ENCODE measurements at places on chromosomes 11 and 22.
A peak's percentile ranks its signal among the peaks of the same experiment; 100 is the strongest.

GRCh38 chr11:117232092-117232878 is at the start of gene RNF214:
RNF214 (plus strand) TSS chr11:117232671; CDS start chr11:117234273, 1,602 bp downstream.
- peak; percentile 64 for DNase-seq

DNA sequence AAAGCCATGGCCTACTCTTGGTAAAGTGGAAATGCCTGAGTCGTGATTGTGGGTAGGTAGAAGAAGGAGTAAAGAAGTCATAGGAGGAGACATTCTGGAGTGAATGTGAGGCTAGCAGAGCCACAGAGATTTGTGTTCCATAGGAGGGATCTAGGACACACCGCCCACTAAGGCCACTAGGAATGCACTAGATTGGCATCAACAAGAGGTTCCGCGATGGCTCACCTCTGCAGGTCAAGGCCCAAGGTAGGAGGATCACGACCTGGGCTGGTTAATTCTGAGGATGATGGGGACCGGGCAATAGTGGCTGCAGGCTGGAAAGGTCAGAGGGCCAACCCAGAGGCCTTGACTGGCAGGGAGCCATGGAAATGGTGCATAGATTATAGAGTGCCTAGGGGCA is 48.8 kb upstream of the OPCML start:
- no peak for DNase-seq

GRCh38 chr11:6530848-6531247 is 33.8 kb downstream of the DNHD1 start:
- DNase-seq, result no peak

DNA sequence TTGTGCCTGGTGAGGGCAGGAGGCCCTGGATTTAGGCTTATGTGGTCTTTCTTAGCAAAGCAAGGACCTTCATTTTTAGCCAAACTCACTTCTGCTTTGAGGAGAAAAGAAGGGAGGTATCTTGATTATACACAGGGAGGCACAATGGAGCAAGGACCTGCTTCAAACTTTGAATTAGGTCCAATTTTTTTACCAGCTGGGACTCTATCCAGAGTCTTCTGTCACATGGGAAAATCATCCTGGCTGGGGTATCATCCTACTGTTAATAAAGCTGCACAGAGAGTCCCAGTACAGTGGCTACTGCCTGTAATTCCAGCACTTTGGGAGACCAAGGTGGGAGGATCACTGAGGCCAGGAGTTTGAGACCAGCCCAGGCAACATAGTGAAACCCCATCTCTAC is 87.8 kb downstream of the CWC15 start:
- peak; percentile 15 for DNase-seq

DNA sequence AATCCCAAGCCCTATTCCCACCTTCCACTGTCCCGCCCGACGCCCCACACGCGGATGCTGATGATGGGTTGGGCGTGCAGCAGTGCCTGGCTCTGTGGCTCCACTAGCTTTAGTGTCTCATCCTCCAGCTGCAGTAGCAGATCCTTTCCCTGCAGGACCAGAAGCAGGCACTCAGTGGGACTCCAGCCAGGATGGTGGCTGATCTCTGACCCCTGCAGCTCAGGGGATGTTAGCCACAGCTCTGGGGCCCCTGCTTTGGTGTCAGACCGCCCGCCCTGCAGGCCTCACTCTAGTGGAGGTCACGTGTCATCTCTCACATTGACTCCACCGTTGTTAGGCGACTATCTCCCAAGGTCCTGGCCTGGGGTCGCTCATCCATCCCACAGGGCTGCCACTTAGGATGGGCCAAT is 11.8 kb downstream of the SMPD1 start:
- DNase-seq, result no peak

- no peak for DNase-seq
Observed at GRCh38 chr22:43726964-43727543, 85.1 kb downstream of the EFCAB6 start.

DNA sequence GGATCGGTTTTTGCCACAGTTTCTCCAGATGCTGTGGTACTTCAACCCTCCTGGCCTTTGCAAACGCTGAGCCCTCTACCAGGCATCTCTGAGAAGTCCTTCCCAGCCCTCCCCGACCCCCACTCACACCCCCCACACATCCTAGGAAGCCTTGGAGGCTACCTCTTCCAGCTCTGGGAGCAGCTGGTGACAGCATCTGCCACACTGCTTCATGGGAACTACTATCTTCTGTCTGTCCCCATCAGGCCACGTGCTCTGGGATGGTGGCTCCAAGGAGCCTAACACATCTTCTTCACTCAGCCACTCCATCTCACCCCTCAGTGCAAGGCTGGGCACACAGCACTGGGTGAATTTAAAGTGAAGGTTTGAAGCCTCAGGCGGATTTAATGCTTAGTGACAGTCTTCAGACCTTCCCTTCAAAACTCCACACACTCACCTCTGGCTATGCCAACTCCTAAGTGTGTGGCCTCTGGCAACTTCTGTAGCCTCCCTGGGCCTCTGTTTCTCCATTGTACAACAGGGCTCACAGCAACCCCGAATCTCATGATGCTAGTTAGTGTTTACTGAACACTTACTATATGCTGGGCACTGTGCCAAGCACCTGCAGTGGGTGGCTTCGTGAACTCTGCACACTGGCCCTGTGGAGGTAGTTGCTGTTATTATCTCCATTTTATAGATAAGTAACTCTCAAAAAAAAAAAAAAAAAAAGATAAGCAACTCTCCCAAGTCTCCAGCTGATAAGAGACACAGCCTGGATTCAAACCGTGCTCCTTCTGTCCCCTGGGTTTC is 7.3 kb upstream of the TP53I11 start:
- DNase-seq, result no peak

GRCh38 chr11:1199241-1199750 is 23.6 kb upstream of the MUC5B start:
- DNase-seq, result no peak

- DNase-seq, result peak; percentile 70
Observed at GRCh38 chr11:29318134-29318845, 698.5 kb downstream of the KCNA4 start.

GRCh38 chr22:20131597-20131858 is at the start of gene ZDHHC8:
ZDHHC8 (plus strand) TSS chr22:20131804; CDS start chr22:20131948, 144 bp downstream.
- peak; percentile 21 for DNase-seq

DNA sequence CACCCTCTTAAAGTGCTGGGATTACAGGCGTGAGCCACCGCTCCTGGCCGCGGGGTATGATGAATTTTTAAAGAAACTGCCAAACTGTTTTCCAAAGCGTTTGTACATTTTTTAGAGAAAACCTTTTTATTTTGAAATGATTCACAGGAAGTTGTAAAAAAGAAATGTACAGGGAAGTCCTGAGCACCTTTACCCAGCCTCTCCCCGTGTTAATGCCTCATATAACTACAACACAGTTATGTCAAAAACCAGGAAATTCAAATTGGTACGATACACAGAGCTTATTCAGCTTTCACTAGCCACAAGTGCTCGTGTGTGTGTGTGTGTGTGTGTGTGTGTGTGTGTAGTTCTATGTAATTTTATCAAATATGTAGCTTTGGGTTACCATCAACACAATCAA is 7.0 kb upstream of the FAM118A start:
- no peak for DNase-seq

GRCh38 chr22:20429254-20430100 is 8.1 kb downstream of the SCARF2 start:
- no peak for DNase-seq

DNA sequence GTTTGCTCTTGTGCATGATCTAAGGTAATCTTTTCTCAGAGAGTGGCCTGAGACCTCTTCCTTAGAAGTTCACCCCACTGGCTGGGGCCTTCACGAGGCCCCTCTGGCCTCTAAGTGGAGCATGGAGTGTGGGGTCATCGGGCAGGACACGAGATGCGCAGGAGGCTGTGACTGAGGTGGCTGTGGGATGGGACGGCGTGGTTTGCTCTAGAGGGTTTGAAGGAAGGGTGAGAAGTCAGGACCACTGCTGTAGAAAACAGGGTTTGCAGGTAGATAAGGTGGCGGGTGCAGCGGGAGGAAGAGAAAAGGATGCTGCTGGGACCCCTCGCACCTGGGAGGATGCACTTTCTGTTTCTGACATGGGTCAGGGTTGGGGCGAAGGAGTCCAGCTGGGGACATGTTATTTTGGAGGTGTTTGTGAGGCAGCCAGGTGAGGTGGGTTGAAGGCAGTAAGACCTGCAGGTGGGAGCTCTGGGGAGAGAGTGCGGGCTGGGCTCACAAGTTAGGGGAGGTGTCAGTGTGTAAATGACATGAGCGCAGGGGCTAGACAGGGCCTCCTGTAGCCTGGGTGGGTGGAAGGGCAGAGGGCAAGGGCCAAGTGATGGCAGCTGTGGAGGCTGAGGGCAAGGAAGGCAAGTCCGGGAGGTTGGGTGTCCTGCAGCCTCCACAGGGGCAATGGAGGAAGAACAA is 62.5 kb downstream of the KCNQ1 start:
- no peak for DNase-seq

- DNase-seq, result peak; percentile 65
Observed at GRCh38 chr11:9953994-9954626, 290.2 kb downstream of the SWAP70 start.

- DNase-seq, result peak; percentile 55
Observed at GRCh38 chr11:120172054-120172911, 34.4 kb upstream of the TRIM29 start.

DNA sequence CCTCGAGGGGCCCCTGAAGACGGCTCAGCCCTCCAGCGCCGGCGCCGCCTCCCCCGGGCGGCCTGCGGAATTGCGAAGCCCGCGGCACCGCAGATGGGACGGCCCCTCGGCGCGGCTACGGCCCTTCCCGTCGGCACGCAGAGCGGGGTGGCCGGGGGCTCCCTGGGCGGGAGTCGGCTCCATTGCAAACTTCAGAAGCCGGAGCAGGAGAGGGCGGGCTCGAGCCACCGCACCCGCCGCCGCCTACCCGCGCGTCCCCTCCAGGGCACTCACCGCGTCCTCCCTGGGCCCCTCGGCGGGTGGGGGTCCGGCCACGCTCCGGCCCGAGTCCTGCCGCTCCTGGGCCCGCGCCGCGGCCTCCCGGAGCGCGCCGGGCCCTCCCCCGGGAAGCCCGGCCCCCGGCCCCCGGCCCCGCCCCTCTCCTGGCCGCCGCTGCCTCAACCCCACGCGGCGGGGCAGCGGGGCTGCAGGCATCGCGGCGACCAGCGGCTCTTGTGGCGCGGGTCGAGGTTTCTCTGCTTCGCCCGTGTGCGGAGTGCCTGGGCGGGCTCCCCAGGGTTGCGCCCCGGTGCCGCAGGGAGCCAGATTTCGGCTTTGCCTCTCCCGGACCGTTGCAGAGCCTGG is at the start of gene PACSIN3:
PACSIN3 (minus strand) TSS at position 359 of the 624 bp plus-strand sequence. CDS start 3,707 bp downstream, outside the sequence.
- no peak for DNase-seq

GRCh38 chr11:121636081-121636799 is 183.5 kb upstream of the SORL1-AS1 start:
- DNase-seq, result no peak

- DNase-seq, result no peak
Observed at GRCh38 chr22:45164270-45165088, 754 bp downstream of the NUP50 start.

GRCh38 chr11:120914601-120915000 is 109.3 kb upstream of the TBCEL start:
- no peak for DNase-seq

DNA sequence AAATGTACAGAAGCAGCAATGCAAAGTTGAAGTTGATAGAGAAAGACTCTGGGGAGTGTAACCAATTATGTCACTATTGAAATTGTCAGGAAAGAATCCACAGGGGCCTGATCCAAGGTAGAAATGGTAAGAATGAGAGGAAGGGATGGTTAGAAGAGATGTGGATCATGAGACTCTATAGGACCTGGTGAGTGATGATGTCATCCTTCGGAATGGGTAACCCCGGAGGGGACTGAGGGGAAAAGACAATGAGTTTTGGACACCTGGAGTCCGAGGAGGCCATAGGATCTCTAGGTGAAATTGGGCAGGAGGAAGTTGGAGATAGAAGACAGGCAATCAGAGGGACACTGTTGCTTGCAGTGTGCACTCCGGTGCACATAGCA is 6.3 kb upstream of the TIMP3 start:
- DNase-seq, result no peak

DNA sequence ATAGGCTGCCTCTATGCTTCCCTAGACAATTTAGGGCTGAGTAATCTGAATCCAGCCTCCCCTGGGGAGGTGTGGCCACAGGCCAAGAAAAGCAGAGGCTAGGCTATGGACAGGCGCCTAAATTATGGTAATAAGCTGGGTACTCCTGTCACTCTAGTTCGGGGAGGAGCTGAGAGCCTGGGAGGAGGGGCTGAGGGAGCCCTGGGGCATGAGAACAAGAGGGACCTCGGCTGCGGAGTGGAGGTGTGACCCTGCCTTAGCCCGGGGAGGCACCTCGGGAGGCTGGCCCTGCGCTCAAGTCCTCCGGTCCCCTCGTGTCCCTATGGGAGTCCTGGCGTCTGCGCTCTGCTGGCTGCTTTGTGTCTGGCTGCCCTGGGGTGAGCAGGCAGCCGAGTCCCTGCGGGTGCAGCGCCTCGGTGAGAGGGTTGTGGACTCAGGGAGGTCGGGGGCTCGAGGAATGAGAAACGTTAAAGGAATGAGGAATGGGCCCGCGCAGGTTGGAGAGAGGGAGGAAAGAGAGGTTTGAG is at the start of gene OTOG:
OTOG (plus strand) TSS at position 209 of the 527 bp plus-strand sequence; CDS start at position 323, 114 bp downstream.
- no peak for DNase-seq

- no peak for DNase-seq
Observed at GRCh38 chr11:125275905-125276618, 111.5 kb downstream of the PKNOX2 start.

DNA sequence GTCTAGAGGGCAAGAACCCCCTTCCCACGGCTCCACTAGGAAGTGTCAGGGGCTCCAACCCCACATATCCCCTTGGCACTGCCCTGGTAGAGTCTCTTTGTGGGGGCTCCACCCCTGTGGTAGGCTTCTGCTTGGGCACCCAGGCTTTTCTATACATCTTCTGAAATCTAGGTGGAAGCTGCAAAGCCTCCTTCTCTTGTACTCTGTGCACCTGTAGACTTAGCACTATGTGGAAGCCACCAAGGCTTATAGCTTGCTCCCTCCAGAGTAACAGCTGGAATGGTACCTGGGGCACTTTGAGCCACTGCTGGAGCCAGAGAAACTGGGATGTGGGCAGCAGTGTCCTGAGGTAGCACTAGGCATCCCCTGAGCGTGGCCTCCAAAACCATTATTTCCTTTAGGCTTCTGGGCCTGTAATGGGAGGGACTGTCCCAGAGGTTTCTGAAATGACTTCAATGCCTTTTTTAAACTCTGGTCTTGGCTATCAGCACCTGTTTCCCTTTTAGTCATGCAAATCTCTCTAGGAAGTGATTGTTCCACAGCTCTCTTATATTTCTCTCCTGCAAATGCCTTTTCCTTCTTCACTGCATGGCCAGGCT is 68.4 kb downstream of the TRAF6 start:
- DNase-seq, result no peak

GRCh38 chr11:134901955-134902918 is 490.2 kb upstream of the B3GAT1 start:
- DNase-seq, result no peak

DNA sequence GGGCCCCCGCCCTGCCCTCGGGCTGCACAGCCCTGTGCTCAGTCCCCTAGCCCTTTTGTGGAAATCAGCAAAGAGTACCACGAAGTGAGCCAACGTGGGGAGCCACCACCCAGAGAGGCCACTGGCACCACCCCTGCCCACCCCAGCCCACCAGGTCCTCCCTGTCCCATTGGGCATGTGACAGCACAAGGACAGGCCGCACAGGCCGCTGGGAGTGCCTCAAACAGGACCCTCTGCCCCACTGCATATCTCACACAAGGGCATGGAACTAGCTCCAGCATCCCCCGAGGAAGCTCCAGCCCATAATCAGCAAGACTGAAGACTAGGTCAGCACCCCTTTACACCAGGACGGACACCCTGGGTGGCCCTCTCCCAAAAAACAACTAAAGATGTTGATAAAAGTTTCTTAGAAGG is 29.7 kb downstream of the GNB1L start:
- no peak for DNase-seq

- no peak for DNase-seq
Observed at GRCh38 chr22:49201046-49201970, 626.4 kb downstream of the BRD1 start.

GRCh38 chr11:76750067-76750466 is 33.1 kb upstream of the TSKU start:
- DNase-seq, result no peak

Data from AG10803 (cell line).